ENCODE measurements at places on chromosomes 16 and 17.

DNA sequence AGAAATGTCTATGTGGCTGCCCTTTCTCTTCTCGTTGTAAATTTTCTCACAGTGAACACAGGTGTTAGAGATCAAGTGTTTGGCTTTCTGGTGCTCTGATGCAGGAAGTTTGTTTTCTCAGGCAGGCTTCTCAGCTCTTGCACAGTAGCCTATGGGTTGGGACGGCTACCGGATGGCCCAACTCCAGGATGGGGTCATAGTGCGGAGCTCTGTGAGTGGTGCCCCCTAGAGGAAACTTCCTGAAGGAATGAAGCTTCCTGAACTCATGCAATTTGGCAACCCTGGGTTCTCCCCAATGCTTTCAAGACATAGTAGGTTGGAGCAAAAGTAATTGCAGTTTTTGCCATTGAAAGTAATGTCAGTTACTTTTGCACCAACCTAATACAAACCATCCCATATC, 407.5 kb upstream of the HSBP1 start:
- DNase-seq: no peak

- DNase-seq: no peak
Measured at GRCh38 chr16:47779201-47780016, 318.3 kb downstream of the PHKB start.

DNA sequence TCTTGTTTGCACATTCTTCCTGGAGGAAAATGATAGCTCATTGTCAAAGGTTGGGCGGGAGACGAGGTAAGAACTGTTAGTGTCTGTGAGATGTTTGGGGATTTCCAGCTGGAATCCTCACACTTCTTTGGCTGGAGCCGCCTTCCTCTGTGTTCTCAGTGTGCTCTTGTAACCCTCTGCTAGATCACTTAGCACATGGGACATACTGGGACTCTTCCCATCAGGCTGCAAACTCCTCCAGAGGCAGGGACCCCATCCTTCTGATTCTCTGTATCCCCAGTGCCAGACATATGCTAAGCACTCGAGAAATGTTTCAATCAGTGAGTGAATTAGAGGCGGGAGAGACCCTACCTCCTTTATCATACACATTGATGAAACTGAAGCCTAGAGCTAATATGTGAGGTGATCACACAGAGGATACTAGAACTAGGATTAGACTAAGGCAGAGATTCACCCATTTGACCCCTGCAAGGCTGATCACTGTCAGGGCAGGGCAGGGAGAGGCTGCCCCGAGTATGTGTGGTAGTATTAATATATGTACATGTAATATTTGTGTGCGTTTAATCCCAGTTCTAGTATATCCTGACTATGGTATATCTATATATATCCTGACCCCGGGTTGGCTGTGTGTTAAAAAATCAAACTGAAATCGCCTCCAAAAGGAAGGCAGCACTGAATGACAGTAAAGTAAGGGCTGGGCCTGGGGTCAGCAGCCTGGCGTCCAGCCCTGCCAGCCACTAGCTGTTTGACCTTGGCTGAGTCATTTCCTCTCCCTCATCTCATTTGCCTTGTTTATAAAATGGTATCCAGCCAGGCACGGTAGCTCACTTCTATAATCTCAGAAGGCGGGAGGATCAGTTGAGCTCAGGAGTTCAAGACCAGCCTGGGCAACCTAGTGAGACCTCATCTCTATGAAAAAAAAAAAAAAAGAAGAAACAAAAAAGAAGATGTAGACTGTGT, 75.5 kb upstream of the TBX2 start:
- DNase-seq: no peak

DNA sequence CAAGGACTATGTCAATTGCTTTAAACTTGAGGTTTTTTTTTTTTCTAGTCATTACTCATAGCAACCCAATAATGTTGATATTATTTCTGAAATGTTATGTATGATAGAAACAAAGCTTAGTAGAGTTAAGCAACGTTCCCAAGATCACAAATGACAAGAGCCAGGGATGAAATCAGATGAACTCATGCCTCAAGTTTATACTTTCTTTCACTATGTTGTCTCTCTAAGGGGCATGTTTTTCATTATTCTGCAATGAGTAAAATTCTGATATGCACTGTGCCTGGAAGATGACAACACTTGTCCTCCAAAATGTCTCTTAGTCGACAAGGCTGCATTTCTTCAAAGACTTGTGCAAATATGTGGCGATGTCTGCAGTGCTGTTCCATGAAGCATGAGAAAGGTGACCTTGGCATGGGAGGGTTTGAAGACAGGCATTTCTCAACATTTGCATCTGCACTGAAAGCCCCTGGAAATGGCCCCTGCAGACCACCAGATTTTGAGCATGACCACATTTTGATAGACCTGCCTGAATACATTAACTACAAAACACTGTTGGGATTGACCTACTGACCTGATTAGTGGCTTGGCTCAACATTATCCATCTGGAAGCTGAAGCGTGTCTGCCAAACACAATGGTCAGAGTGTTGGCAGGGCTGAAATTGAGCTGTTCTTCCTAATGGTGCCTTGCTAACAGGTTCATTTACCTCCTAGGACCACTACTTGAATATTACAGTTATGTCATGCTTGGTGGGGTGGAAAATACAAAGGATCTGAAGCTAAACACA, 1027.5 kb downstream of the CDH11 start:
- no peak for DNase-seq

GRCh38 chr17:76264425-76264754, 758 bp upstream of the UBALD2 start:
- DNase-seq: no peak

DNA sequence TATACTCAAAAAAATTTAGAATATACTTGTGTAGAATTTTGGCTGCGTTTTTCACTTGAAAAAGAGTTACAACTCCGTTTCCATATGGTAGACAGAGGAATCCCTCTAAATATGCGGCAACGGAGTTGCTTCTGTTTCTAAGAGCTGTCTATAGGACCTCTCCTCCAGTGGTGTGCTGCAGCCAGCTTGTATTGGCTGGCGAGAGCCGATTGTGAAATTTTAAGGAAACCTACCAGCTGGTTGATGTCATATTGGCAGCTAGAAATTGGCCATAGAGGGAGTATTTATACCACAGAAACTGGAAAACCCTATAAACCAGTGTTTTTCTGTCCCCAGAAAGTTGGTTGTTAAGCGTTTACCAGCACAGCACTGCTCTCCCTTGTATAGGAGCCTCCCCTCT, 655.8 kb upstream of the EEF2KMT start:
- no peak for DNase-seq

DNA sequence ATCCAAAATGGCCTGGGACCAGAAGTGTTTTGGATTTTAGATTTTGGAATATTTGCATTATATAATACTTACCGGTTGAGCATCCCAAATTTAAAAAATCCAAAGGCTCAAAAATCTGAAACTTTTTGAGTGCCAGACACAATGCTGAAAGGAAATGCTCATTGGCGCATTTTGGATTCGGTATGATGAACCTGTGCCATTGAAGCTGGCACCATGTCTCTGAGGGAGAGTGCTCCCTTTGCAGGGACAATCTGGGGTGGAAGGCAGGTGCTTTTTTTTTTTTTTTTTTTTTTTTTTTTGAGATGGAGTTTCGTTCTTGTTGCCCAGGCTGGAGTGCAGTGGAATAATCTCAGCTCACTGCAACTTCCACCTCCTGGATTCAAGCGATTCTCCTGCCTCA, 17.7 kb downstream of the SMTNL2 start:
- no peak for DNase-seq

GRCh38 chr16:48608871-48609651, 919 bp downstream of the N4BP1 start:
- peak; percentile 33 for DNase-seq

Data from left forelimb (tissue), 1 donor.